ENCODE measurements at places on chromosomes 7 and 10.

DNA sequence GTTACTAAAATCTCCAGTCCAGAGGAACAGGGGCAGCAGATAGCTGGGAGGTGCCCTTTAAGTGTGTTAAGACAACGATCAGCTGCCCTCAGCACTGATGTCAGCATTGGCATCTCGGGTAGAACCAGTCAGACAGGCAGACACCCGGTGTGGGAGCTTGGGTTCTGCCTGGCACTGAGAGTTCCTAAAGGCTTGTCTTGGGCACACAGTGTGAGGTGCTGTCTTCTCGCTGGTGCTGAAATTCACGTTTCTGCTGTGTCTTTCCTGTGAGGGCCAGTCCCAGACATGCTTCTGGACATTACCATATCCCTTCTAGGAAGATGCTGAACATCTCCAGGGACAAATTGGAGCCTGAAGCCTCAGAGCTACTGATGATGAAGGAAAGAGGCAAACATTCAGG, 156.2 kb downstream of the DNAJB6 start:
- no peak for DNase-seq

- no peak for DNase-seq
These were observed 649.2 kb downstream of the SDK1 start for GRCh38 chr7:3950249-3950648.

DNA sequence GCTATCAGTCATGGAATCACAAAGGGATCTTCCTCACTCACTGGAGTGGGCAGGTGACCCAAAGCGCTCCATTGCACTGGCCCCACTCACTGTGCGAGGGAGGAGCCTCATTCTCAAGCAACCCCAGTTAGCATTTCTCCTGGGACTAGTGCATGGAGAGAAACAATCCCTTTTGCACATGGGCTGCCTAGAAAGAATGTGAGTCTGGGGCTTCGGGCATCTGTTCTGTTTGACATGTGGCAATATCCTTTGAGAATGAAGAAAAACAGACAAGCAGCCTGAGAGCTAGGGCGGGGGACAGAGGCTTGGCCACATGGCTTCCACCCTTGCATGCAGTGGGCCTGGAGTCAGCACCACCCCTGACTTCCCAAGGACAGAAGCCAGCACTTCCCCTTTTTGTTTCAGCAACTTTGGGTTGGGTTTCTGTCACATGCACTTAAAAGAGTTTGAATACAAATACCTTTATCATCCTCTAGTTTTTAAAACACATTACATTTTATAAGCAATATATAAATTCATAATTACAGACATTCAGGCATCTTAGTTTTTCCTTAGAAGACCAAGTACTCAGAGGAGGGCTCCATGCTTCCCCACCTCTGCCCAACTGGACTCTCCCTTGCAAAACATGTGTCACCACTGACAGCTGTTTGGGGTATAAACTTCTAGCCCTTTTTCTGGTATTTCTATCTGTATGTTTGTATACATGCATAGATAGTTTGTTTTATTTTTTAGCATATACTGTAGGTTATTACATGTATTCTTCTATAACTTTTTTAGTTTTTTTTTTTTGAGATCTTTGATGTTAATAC, 73.8 kb downstream of the RBM20 start:
- no peak for DNase-seq

DNA sequence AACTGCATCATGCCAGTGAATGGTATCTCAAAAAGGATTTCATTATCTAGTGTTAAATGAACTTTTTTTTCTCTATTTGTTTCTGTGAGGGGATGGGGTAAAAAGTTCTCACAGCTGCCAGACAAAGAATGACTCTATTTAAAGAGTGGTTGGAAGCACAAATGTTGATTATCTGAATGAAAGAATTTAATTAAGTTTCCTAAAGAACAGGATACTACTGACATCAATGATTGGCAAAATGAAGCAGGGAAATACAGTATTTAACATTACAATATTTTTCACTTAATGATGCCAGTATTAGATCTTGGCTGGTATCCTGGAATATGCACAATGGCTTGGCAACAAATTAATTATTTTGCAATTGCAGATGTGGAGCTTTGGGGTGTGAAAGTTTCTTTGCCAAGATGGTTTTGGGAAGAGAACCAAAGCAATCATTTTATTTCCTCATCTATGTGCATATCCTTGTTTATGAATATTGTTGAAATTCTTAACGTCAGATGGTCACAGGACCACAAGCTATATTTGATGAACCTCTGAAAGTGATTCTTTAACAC, 336.8 kb downstream of the ARL4A start:
- no peak for DNase-seq

GRCh38 chr10:31081937-31082840, 50.5 kb upstream of the ZNF438 start:
- no peak for DNase-seq
